ENCODE measurements at places on chromosomes 11 and 22. TPM values are rescaled to one million over a fixed set of nuclear protein-coding genes. Genes with fewer than 3 reads are reported as not detected.

DNA sequence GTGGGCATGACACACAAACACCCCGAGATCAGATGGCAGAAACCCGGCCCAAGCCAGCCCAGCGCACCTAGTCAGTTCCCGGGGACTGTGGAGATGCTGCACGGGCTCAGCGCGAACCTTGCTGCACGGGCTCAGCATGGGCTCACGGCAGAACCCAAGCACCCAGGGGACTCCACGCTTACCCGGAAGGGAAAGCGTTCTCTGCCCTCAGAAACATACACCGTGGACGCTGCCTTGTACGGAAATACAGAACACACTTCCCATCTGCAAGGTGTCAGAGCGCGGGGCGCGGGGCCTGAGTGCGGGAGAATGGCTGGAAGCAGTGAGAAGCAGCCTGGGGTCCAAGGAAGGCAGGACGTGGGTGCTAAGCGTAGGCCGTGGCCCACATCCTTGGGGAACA is 319.9 kb downstream of the NTM start:
- no peak for DNase-seq

GRCh38 chr11:133269267-133269666 is 263.0 kb downstream of the OPCML start:
- no peak for DNase-seq

GRCh38 chr22:35995772-35996171 is 32.9 kb downstream of the RBFOX2 start:
- no peak for DNase-seq

DNA sequence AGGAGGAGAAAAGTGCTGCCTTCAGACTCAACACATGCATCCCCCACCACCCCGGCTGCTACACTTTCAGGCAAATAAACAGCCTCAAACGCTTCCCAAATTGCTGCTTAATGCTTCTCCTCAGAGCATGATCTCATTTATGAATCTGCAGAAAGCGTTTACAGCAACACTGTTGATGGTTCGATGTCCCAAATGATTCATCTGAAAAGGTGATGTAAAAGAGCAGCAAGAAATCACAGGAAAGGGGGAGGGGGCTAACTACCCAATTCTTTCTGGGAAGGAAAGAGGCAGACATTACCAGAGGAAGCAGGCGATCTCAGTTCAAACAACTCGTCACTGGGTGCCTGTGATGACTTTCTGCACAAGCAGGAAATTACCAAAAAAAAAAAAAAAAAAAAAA is 119.6 kb downstream of the TENM4 start:
- no peak for DNase-seq

The PPARA gene
- total RNA-seq: 9.3 TPM

DNA sequence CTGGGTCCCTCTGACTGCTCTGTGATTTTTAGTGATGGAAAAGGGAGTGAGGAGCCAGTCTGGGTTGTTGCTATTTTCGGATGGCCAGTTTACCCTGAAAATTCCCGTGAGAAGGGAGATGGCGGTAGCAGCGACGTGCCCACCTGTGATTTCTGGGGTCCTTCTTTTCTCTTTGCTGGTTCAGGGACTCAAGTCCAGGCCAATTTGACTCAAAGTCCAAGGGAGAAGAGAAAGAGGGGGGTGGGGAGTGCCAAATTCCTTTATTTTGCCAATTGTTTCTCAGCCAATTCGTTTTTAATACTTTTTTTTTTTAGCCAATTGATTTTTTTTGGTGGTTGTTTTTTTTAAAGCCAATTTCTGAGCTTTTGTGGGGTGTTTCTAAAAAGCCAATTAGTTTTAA is 6.9 kb downstream of the IGF2 start:
- DNase-seq: no peak

DNA sequence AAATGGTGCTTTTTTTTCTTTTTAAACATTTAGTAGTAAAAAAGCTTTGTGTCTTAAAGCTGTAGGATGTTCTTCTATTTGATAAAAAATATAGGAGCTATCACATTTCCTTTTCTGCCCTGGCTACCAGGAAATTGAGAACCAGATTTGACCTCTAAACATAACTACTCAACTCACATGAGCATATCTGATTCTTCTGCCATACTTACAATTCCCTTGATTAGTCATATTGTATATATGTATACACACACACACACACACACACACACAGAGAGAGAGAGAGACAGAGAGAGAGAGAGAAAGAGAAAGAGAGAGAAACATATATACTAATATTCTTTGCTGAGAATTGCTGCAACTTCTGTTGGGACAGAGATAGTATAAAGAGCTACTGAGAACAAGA is 23.0 kb upstream of the GDPD4 start:
- no peak for DNase-seq

The LRRC56 gene
- total RNA-seq: 2.4 TPM

GRCh38 chr22:30328466-30329049 is 1.8 kb upstream of the TBC1D10A start:
- DNase-seq: no peak

GRCh38 chr11:19953336-19953735 is 206.9 kb downstream of the DBX1 start:
- no peak for DNase-seq

Measured in CD4-positive, alpha-beta T cell (primary cell).